Daoy (cell line): ENCODE measurements at places on chromosomes 11 and 22. TPM values are rescaled to one million over a fixed set of nuclear protein-coding genes. Genes with fewer than 3 reads are reported as not detected.

Gene VSIG10L2
- total RNA-seq, result not detected in 2 replicates

Gene CXCR5
- not detected in 2 replicates for total RNA-seq

Gene OR52N5
- total RNA-seq, result not detected in 2 replicates

Gene MMP3
- total RNA-seq, result 0.11 and 0.36 TPM in 2 replicates

Gene SPA17
- 30.5 and 50.9 TPM in 2 replicates for total RNA-seq

- no peak for DNase-seq
Measured at GRCh38 chr22:32042924-32043323, at the start of gene SLC5A1. Gene SLC5A1, plus strand, starts transcription at chr22:32043261. Its CDS starts 21 bp downstream, at chr22:32043282.

- no peak for DNase-seq
Measured at GRCh38 chr11:218815-219593, 11.5 kb downstream of the RIC8A start.

GRCh38 chr11:45935349-45936064, 13.1 kb downstream of the LARGE2 start:
- DNase-seq, result no peak

DNA sequence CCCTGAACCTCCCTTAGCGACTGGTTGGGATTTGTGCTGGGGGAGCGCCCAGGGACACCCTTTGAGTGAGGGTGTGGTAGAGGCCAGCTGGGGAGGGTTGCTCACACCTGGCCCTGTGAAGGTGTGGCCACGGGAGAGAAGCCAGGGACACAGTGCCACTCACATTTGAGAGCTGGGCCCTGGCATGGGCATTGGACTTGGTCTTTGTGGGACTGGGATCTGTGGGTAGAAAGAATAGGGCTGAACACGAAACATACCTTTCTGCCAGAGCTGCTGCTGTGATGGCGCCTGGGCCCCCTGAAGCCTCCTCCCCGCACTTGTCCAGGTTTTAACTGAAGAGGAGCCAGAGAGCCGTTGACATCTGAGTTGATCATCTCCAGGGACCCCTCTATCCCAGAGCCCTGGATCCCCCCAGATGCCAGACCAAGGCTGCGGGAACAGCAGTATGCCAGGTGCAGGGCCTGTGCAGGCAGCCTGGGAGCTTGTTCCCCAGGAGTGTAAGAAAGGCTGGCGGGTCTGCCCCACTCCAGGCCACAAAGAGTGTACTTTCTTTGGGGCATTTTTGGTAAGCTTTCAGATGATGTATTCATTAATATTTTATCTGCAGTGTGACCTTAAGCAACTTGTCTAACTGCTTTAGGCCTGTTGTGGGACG, 284.1 kb downstream of the TBC1D22A start:
- DNase-seq, result no peak

DNA sequence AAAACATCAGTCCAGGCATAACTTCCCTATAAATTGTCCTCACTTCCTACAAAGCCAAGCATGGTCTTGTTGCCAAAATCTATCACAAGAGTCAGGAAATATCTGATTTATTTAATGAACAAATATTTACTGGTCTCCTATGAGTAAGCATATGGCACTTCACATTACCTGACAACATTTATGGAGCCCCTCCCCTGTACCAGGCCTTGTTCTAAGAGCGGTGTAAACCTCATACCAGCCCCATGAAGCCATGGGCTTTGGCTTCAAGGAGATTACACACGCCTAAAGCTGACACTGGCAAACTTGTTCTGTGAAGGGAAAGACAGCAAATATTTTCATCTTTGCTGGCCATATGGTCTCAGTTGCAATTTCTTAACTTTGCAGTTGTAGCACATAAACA, 43.0 kb upstream of the EIF3D start:
- no peak for DNase-seq

DNA sequence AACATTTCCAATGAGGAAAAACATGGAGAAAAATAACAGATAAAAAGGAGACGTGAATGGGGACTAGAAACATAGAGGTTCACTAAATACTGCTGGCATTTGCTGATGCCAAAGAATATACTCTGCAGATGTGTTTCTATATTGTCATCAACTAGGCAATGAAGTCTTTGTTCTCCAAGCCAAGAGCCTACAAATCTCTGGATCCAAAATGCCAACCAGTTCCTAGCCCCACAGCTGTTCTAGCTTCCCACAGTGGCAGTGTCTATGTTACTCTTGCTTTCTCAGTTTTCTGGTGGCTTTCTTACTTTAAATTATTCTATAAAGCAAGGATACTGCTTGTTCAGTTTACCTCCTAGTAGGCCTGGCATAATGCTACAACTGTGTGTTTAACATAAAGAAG, 977.9 kb upstream of the CCDC90B start:
- DNase-seq, result no peak

GRCh38 chr22:32888976-32889375, 87.5 kb downstream of the TIMP3 start:
- DNase-seq, result no peak

- DNase-seq, result peak; percentile 96
Measured at GRCh38 chr22:43263645-43264514, 76.9 kb upstream of the TTLL12 start.

- peak; percentile 53 for DNase-seq
Measured at GRCh38 chr11:12674936-12675696, 895 bp downstream of the TEAD1 start.

- no peak for DNase-seq
Measured at GRCh38 chr11:106854429-106854828, 163.8 kb downstream of the GUCY1A2 start.

- DNase-seq, result no peak
Measured at GRCh38 chr22:26325641-26326040, 103.4 kb upstream of the ASPHD2 start.

- DNase-seq, result no peak
Measured at GRCh38 chr22:26106412-26106811, 62.9 kb upstream of the SEZ6L start.

GRCh38 chr11:102464859-102465500, 12.4 kb upstream of the TMEM123 start:
- DNase-seq, result no peak

GRCh38 chr11:99020352-99021225, at the start of gene CNTN5:
Gene CNTN5, plus strand, starts transcription at chr11:99020949.
- peak; percentile 42 for DNase-seq

DNA sequence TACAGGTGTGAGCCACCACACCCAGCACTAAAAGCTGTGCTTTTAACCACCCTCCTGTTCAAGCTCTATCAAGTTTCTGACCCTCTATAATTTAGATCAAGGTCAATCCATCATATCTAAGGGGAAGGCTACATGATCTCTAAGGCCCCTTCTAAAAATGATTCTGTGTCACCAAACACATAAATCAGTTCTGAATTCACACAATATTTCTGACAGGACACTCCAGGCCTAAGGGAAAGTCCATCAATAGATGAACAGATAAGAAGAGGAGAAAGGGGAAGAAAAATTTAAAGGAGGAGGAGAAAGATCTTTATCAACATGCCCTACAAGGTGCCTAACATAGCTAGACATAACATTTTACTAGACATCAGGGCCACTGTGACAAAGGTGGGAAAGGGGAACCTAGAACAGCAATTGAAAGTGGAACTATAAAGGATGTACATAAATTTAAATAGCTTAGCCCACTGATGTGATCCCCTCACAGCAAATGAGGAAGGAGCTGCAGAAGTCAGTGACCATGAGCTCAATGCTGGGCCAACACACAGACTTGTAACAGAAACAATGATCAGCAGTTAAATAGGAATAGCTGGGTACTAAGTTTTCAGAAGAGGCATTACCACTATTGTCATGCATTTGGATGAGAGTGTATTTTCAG, 4.7 kb downstream of the PRCP start:
- DNase-seq, result no peak

DNA sequence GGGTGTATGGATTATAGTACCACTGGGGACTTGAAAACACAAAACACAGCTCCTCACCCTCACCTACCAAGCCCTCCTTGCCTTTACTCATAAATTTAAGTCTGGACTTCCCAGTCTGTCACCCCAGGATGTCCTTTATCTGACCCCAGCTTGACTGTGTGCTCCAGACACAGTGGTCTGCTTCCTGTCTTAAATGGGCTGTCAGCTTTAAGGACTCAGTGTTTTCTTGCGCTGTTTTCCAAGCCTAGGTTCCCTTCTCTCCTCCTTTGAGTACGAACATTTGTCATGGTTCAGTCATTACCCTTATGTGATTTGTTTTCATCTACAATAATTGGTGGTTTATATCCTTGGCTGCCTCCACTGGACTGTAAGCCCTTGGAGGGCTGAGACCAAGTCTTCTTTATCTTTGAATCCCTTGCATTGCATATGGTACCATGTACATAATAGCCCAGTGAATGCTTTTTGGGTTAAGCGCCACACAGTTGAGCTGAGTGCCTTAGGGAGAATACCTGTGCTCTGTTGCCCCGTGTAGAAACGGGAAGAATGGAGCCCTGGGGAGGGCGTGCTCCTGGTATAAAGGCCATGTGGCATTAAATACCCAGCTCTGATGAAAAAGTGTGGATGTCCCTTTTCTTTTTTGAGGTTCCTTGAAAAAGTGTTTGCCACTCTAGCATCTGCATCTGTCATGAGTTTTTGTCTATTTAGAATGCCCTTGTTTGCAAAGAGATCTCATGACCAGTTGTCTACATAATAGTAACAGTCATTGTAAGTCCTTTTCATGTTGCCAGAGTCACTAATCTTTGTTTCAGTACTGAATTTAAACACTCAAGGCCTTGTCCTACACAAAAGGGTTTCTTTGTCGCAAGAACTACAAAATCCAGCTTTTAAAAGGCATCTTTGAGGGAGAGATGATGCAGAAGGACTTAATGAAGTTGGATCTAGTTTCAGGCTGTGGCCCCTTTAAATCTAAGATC, 14.0 kb downstream of the PANX1 start:
- DNase-seq, result peak; percentile 38

GRCh38 chr11:120391292-120391691, 55.1 kb downstream of the ARHGEF12 start:
- DNase-seq, result no peak

GRCh38 chr11:43992834-43993637, 50.6 kb downstream of the C11orf96 start:
- DNase-seq, result peak; percentile 25

GRCh38 chr22:19903031-19903430, 38.5 kb upstream of the COMT start:
- no peak for DNase-seq

- no peak for DNase-seq
Measured at GRCh38 chr11:76380159-76380976, 564 bp downstream of the THAP12 start.

DNA sequence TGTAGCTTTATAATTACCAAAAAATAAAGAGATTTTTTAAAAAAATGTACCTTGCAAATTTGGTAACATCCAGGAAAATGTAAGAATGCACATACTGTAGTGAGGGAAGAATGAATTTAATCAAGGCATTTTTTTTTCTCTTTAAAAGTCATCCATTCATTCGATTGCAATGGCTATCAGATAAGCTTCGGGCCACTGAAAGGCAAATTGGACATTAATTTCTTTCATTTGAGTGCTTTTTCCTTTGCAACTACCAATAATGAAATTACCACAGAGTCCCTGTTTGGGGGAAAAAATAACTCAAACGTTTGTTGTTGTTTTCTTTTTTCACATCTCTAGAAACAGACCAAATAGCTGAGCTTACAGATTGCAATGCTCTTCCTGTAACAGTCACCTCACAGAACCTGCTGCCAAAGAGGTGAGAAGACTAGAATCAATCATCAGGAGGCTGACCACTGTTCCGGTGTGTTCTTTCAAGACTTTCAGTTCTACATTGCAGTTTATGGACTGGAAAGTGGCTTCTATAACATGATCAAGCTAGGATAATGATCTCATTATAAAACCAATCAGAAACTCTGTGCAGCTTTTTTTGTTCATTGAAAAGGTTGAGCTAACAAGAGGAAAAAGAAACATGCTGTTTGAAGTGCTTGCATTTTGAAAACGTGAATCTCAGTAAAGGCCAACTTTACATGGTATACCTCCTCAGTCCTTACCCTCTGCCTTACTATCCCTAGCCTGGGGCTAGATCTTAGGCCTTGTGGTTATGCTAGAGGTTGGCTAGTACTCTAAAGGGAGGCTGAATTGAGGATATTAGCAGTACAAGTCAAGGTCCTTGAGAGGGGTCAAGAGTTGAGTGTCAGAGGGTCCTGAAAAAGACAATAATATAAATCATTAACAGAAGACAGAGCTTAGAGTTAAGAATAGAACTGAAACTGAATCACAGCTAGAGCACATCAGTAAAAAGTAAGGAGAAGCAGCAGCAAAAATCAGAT, 1276.1 kb downstream of the LRRC4C start:
- no peak for DNase-seq

GRCh38 chr11:110828086-110828485, 115.8 kb upstream of the ARHGAP20 start:
- DNase-seq, result no peak

DNA sequence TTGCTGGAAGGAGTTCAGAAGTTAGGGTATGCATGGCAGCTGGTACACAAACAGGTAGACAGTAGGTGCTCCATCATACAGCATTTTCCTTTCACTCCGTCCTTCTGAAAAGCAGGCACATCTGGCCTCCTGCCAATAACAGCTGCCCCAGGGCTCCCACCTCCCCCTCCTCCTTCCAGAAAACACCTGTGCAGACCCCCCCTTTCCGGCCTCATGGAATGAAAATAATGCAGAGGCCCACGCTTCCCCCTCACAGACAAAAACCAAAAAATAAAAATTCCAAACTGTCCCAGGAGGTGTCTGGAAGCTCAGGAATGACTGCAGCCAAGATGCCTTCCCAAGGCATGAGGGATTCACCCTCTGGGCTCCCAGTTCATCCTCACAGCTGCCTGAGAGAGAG, 185.5 kb downstream of the MN1 start:
- DNase-seq, result no peak

DNA sequence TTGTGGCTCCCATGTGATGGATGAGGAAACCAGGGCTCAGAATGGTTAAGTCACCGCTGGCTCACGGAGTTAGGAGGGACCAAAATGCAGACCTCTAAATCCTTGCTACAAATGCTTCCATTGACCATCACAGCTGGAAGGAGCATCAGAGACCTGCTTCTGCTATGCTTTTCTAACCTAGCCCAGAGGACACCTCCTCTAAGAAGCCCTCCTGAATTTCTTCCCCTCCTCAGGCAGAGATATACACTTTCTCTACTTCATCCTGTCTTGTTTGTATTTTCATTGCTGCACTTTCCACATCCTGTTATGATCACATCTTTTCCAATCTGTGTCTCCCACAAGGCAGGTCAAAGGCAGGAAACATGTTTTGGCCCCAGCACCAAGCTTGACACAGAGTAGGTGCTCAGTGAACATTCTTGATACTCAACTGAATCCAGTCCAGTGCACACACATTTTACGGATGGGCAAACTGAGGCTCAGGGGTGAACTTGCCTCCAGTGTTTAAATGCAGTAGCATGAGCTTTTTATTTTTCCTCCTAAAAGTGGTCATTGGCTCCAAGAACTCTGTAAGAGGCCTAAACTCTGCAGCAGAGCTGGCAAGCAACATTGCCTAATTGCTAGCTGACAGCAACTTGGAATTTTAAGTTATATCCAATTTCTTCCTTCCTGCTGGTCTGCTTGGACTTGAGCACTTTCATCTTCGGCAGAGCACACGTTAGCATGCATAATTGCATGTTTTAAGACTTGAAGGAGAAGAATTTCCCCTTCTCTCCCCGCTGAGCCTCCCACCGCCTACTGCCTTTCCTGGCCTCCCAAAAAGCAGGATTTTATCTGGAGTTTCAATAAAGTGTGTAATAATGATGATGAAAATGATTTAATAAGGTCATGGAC, 12.7 kb downstream of the SCUBE1 start:
- DNase-seq, result no peak

GRCh38 chr11:130813638-130814037, 102.6 kb downstream of the SNX19 start:
- peak; percentile 57 for DNase-seq
